NCI-H1436 (cell line): ENCODE measurements at places on chromosomes 1 and 21.

DNA sequence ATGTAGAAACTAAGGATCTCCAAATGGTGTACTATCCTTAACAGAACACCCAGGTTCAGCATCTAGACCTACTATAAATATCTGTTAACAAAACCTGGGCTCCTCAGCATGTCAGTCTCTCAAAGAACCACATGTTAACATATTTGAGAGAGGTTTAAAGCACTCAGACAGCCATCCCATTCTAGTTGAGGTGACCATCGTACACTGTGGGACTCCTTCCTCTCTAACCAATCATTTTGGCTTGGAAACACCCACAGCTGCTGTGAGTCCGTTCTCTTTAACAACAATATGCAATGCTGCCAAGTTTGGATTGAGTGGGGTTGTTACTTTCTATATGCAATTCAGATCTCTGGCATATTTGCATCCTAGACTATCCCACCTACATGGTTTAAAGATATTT, 105.8 kb downstream of the MRPL39 start:
- DNase-seq: no peak

DNA sequence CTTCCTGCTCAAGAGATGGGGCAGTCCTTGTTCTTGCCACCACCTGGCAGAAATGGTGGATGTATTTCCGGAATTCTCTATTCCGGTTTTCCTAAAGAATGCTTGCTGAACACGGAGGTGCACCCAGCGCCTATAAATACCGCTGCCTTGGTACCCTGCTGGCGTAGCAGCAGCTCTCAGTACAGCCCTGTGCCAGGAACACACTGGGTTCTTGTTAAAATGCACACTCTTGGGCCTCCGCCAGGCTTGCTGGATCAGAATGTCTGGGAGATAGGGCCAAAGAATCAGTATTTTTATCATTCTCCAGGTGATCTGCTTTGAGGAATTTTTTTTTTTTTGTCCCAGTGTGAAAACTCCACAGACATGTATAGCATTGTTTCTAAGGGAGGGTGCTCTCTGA, 54.2 kb downstream of the IGSF5 start:
- no peak for DNase-seq

DNA sequence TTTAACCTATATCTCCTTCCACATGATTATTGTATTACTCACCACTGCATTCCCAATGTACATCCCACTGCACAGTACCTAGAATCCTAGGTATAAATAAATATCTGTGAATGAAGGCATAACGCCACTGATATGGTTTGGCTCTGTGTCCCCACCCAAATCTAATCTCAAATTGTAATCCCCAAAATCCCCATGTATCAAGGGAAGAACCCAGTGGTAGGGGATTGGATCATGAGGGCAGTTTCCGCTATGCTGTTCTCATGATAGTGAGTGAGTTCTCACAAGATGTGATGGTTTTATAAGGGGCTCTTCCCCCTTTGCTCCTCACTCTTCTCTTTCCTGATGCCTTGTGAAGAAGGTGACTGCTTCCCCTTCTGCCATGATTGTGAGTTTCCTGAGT, 599.0 kb upstream of the ADGRL2 start:
- no peak for DNase-seq

DNA sequence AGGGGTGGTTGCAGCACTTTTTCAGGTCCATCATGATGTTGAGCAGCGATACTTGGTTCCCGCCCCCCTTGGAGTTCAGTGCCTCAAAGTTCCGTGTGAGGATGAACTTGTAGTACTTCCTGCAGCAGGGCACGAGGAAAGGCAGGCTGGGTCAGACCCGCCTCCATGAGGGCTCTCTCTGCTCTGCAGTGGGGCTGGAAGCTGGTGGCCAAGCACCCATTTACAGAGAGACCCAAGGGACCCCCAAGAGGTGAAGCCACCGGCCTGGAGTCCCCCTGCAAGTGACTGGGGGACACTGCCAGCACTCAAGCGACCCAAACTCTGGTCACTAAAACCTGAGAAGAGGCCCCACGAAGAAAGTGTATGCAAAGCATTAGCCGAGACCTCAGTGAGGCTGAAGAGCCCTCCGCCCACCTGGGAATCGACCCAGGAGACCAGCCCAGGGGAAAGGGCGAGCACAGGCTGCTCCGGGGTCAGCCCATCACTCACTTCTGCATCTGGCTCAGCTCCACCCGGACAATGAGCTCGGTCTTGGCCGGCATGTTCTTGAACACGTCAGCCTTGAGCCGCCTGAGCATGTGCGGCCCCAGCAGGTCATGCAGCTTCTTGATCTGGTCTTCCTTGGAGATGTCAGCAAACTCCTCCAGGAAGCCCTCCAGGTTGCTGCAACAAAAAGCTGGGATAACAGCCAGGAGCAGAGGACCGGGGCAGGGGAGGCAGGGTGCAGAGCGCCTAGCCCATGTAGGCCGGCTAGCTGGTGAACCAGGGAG, 45.2 kb downstream of the CHD5 start:
- no peak for DNase-seq

DNA sequence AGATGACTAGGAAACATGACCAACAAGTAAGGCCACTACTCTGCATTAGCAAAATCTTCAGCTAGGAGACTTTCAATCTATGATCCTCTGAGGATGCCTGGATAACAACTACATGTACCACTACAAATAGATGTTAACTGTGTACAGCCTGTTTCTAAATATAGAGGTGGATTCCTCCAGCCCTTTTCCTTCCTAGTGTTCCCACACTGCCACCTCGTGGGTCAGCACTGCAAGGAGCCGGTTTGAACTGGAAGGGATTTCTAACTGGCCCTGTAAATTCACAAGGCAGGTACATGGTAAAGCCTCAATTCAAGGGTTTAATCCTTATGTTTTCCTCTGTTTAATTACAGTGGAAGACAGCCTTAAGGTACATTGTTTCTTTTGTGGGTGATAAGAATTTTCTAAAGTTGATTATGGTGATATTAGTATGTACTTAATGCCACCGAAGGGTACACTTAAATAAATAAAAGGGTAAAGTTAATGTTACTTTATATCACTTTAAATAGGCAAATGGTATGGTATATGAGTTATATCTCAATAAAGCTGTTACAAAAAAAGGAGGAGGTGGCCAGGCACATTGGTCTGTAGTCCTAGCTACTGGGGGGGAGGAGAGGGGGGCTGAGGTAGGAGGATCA, 14.4 kb downstream of the SMYD3 start:
- peak; percentile 76 for DNase-seq

- DNase-seq: peak; percentile 27
These were observed 195.7 kb downstream of the GPATCH2 start for GRCh38 chr1:217435204-217435603.

- no peak for DNase-seq
These were observed 143.6 kb upstream of the RAB4A start for GRCh38 chr1:229127301-229127700.

DNA sequence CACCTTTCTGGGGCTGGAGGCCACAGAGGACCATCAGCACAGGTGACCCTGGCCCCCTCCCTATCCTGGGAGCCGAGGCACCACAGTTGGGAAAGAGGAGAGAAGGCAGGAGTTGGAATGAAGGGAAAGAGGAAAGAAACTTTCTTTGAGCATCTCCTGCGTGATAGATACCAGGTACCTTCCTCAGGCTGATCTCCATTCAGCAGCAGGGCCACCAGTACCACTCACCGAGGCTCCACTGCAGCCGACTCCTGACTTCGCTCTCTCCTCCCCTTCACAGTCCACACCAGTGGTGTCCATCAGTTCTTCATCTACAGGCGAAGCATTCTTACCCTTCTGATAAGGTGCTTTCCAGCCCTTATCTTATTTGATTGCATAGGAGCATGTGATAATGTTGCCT, 55.3 kb downstream of the LGR6 start:
- no peak for DNase-seq

GRCh38 chr1:7111853-7112252, 326.6 kb downstream of the CAMTA1 start:
- DNase-seq: no peak

DNA sequence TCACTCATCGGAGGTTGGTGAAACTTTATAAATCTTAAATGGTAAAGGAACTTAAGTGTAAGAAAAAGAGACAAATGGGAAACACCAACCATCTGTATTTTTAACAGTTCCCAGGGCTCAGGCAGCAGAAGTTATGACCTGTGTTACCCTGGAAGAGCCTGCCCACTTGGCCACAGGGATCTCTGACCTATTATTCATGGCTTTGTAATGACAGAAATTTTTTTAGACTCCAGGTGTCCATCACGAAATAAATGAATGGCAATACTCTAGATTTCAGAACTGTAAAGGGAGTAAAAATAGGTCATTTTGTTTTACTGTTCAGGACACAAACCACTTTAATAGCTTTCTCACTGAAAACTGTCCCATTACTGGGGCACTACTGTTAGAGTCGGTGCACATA, 389.8 kb downstream of the VAV3 start:
- no peak for DNase-seq

DNA sequence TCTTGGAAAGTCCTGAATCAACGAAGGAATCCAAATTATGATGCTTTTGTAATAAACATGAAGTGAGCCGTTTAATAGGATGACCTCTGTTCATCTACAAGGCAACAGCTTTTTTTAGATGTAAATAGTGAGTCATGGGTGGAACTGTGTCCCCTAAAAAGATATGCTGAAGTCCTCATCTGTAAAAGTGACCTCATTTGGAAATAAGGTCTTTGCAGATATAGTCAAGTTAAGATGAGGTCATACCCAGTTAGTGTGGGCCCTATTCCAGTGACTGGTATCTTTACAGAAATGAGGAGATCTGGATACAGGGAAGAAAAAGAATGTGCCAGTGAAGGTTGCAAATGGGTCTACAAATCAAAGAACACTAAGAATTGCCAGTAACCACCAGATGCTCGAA, 1287.3 kb upstream of the ADGRL4 start:
- DNase-seq: no peak

DNA sequence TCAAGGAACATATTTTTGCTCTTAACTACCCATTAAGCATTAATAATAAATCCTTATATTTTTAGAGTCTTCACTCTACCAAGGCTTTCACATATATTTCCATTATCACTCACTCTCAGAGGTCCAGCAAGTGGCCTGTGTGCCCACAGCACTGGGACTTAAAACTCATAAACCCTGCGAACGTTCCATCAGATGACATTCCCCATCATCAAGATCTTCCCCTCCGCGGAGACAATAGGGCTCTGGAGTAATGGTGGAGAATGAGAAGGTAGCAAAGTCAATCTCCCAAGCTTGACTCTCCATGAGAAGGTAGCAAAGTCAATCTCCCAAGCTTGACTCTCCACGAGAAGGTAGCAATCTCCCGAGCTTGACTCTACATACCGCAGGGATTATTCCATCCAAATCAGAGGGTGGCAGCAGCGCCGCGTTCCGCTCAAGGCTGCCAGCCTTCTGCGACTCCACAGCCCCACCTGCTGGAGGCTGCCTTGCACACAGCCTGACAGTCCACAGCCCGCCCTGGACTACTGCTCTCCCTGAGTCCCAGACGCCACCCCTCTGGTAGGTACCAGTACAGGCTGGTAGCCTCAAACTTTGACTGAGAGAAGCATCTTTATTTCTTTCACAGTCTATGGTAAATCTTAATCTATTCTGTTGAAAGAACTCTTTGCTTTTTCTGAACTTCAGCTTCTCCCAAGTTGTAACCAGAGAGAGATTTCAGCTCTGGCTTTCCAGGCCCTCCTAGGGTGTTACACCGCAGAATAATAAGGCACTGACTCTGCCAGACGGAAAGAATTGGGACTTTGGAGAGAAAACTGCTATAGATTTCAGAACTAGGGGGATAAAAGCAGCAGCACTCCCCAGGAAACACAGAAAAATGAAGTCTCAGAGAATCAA, 26.4 kb upstream of the CTTNBP2NL start:
- DNase-seq: peak; percentile 84

DNA sequence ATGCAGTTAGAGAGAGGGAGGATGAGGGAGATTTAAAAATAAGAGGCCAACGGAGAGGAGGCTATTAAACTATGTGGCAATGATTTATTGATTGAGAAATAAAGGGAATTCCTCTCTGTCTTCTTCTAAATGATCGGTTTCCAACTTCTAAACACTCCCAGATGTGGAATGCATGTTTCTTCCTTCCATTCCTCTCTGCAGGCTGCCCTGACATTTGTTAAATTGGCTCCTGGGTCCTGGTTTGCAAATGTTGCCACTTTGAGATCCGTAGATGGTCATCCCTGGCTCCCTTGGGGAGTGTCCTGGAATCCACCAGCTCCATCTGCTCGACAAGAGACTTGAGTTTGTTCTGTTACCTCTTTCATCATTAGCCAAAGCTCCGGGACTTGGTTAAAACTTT, 10.3 kb upstream of the C1orf198 start:
- DNase-seq: no peak

- no peak for DNase-seq
These were observed 73.6 kb downstream of the GNG12 start for GRCh38 chr1:67759692-67760029.

DNA sequence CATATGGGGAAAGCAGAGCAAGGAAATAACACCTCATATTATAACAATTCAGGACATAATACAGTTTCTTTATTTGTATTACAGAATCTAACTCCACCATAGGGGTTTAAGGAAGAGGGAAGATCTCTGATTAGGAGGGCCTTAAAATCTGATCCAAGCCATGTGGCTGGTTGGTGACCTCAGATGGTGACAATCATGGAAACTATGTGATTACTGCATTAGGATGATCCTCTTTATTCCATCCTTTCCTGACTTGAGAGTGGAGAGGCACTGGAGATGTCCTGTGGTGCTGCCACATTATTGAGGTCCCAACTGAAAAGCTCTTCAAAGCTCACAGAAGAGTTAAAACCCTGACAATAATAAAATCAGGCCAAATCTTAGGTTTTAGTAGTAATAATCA, 168.1 kb upstream of the BEND5 start:
- no peak for DNase-seq

DNA sequence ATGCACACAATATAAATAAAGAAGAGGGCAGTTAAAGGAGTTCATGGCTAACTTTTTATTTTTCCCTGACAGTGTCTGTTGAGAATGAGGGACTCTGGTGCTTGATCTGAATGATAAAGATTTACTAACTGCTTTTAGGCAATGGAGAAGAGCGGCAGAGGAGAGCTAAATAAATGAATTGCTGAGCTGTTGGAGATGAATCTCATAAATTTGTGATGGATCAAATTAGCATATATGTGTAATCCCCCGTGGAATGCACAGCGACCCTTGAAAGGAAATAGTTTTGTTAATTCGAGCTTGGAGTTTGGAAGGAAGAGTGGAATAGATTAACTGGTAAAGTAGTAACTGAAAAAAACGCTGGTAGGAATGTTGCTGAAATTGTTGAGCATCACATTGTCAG, 40.2 kb downstream of the HMCN1 start:
- no peak for DNase-seq

DNA sequence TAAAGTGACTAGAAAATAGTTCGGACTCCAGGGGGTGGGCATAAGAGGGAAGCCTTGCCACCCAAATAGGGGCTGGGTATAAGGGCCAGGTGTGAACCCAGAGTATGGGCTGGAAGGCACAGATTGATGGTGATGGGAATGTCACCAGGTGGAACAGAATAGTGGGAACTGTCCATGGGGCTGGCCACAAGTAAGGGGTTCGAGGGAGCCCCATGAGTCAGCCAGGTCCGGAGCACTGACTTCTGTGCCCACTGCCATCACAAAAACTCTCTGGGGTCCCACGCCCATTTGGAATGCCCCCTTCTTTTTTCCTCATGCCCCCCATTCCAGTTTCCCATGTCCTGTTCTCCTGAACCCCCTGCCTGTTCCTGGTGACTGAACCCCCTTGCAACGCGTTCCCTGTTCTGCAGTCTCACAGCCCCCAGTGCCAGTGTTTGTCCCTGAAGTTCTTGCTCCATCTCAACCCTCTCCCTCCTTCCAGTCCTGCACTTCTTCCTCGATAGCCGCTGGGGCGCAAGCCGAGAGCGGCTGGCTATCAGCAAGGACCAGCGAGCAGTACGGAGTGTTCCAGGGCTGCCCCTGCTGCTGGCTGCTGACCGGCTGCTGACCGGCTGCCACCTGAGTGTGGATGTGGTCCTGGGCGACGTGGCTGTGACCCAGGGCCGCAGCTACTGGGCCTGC, 7.9 kb downstream of the TRIM46 start:
- no peak for DNase-seq
